Naive thymus-derived CD4-positive, alpha-beta T cell (primary cell): ENCODE measurements at places on chromosomes 16 and 17. TPM values are rescaled to one million over a fixed set of nuclear protein-coding genes. Genes with fewer than 3 reads are reported as not detected.
A peak's percentile ranks its signal among the peaks of the same experiment; 100 is the strongest.

GRCh38 chr16:81758376-81758775, 20.7 kb upstream of the PLCG2 start:
- DNase-seq, result no peak

DNA sequence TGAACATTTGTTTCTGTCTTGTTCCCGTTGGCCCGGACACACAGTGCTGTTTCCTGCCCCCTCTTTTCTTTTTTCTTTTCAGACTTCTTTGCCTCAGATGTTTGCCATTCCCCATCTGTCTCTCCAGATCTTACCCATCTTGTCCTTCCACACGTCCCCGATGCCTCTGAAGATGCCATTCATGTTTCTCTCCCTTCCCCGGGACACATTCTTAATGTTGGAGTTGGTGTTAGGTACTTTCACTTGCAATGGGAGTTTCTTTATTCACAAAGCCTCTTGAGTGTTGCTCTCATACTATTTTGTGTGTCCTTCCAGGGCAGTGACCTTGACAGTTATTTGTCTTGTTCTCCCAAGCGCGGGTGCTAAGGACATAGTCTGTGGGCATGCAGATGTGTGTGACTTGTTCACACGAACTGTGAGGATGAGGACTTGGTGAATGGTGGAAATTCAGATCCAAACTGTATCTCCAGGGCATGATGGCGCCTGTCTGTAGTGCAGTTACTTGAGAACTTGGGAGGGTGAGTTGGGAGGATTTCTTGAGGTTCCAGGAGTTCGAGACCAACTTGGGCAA, 8.3 kb downstream of the SEC14L1 start:
- DNase-seq, result no peak

- no peak for DNase-seq
Observed at GRCh38 chr16:61295311-61295710, 740.9 kb downstream of the CDH8 start.

- no peak for DNase-seq
Observed at GRCh38 chr17:21124086-21124485, 2.7 kb upstream of the DHRS7B start.

The STAC2 gene
- polyA plus RNA-seq, result not detected

DNA sequence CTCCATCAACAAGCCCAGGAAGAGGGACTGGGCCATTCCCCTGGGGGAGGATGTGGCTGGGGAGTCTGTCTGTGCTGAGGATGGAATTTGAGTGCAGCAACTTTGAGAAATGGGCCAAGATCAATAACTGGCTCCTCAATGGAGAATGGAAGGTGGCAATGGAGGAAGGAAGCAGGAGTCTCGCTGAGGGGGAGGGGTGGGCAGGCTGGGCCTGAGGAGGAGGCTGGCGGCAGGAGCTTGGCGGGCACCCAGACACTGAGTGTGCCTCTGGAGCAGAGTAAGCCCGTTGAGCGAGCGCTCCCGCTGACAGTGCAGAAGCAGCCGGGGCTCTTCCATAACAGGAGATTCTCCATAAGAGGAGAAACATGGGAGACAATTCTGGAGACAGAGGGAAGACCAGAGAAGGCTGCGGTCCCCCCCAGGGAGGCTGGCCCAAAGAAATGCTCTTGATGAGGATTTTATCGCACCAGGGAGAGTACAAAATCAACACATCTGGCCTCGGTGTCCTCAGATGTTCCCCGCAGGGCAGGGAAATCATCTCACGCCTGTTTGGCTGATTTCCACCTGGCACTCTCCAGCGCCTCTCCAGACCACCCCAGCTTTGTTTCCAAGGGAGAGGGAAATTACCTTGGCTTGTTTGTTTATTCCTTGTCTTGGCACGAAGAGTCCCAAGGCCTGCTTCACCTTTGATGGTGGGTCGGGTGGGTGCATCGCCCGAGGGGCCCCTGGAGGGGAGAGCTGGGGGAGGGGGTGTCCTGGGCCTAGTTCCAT, 2.8 kb upstream of the MMP15 start:
- no peak for DNase-seq

- no peak for DNase-seq
Observed at GRCh38 chr17:82366749-82367148, 4.8 kb upstream of the UTS2R start.

DNA sequence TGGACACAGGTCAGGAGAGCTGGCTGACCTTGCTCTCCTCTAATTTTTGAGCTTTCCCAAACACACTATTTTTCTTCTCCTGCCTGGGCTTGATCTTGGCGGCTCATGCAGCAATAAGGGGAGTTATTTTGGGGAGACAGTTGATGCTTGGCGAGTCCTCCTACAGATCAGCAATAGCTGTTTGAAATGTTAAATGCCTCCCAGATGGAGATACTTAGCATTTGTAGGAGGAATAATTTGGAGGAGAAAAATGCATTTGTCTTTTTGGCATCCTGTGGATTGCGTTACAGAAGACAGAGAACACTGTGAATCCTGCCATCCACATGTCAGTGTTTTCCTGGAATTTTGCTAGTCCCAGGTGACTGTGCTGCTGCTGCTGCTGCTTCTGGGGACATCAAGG, 328.0 kb upstream of the XYLT1 start:
- no peak for DNase-seq

- DNase-seq, result no peak
Observed at GRCh38 chr16:52819808-52820207, 232.9 kb downstream of the CHD9NB start.

- DNase-seq, result no peak
Observed at GRCh38 chr16:13414154-13414553, 505.8 kb upstream of the ERCC4 start.

The KRT17 gene
- polyA plus RNA-seq, result not detected

The CPHXL2 gene
- polyA plus RNA-seq, result not detected

DNA sequence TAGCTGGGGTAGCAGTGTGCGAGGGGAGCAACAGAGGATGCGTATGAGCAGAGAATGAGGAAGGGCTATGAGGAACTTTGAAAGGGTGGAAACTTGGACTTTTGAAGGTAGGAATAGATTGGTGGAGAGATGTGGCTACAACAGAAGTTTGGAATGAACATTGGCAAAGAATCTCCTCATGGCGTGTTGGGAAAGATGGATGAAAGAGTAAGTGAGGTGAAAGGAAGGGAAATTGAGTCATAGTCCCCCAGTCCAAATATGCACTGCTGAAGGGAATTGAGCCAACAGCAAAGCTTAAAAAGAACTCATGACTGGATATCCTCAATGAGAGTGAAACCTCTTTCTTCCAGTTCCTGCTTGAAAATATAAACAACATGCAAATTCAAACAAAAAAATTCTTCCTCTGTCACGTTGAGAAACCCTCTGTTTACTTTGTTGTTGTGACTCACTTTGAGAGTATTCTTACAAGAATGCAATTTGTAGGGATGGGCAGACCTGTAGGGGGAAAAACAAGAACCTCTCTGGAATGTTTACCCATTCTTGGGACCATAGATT, 313.2 kb upstream of the KCNJ16 start:
- DNase-seq, result no peak

The CORO6 gene
- 0.15 TPM for polyA plus RNA-seq

DNA sequence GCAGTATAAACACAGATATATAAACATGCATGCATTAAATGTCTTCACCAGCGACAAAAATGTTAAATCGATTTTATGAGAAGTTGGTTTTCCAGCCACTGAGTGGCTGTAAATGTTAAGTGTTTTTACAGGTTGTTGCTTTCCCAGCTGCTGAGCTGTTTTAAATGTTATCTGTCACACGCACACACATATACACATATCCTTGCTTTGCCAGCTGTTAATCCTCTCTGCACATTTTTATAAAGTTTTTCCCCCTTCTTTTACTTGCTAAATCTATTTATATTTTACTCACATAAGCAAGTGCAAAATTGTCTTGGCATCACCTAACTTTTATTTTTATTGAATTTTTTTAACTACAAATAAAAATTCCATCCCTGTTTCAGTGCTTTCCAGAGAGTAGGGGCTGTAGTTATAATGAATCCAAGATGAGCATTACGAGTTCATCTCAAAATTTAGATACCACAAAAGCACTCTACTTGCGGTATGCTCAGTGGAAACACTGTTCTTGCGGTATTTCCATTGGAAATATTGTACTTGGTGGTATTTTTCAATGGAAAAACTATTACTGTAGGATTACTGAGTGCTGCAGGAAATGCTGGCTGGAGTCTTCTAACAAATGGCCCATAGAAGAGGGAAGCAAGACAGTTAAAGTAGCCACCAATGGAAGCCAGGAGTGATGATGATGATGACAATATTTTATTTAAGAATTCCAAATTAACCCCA, 124.9 kb upstream of the KCNJ16 start:
- DNase-seq, result no peak

The KRT39 gene
- not detected for polyA plus RNA-seq

- DNase-seq, result no peak
Observed at GRCh38 chr16:85655216-85656129, 33.3 kb downstream of the GINS2 start.

DNA sequence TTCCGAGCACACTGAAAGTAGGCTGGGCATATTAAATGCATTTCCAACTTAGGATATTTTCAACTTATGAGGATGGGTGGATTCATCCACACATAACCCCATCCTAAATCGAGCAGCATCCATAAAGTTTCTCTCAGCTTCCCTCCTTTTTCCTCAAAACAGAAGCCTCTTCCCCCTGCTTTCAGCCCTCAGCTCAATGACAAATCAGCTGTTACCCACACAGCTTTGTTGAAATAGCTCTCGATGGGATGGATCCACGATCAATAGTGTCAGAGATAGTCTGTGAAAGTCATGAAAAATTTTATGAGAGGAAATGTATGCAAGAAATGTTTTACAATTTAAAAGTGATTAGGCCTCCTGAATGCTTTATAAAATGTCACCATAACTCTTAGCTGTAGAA, 2.5 kb downstream of the DHX33 start:
- DNase-seq, result no peak

- no peak for DNase-seq
Observed at GRCh38 chr17:80773243-80773991, 218.2 kb upstream of the CHMP6 start.

GRCh38 chr16:89958068-89958467, 9.5 kb downstream of the DEF8 start:
- DNase-seq, result no peak

The RABEP2 gene
- 4.4 TPM for polyA plus RNA-seq

GRCh38 chr16:54437401-54437800, 150.8 kb upstream of the IRX3 start:
- no peak for DNase-seq

DNA sequence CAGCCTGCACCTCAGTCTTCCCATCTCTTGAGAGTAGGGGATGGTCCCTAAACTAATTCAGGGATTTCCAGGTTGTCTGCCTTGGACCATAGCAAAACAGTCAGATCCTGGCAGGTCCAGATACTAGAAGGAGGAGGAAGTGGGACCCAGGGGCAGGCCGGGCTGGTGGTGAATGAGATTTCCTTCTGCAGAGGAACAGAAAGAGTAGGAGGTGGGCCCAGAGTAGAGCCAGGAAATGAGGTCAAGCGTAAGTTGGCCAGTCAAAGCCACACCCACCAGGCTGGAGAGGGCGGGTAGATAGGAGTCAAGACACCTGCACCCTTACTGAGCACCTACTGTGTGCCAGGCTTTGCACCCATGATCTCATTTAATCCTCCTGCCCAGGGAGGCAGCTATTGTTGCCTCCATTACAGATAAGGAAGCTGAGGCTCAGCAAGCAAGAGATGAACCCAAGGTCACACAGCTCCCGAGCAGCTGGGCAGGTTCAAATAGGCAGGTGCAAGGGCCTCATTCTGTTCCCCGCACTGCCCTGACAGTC, 2.6 kb downstream of the CDH5 start:
- DNase-seq, result no peak

The QPRT gene
- 0.54 TPM for polyA plus RNA-seq

- DNase-seq, result no peak
Observed at GRCh38 chr17:14760719-14761411, 460.0 kb downstream of the HS3ST3B1 start.

GRCh38 chr17:48544349-48545021, 424 bp downstream of the HOXB2 start:
- DNase-seq, result peak; percentile 30

The LPCAT2 gene
- polyA plus RNA-seq, result 0.22 TPM

The CDH3 gene
- polyA plus RNA-seq, result not detected

DNA sequence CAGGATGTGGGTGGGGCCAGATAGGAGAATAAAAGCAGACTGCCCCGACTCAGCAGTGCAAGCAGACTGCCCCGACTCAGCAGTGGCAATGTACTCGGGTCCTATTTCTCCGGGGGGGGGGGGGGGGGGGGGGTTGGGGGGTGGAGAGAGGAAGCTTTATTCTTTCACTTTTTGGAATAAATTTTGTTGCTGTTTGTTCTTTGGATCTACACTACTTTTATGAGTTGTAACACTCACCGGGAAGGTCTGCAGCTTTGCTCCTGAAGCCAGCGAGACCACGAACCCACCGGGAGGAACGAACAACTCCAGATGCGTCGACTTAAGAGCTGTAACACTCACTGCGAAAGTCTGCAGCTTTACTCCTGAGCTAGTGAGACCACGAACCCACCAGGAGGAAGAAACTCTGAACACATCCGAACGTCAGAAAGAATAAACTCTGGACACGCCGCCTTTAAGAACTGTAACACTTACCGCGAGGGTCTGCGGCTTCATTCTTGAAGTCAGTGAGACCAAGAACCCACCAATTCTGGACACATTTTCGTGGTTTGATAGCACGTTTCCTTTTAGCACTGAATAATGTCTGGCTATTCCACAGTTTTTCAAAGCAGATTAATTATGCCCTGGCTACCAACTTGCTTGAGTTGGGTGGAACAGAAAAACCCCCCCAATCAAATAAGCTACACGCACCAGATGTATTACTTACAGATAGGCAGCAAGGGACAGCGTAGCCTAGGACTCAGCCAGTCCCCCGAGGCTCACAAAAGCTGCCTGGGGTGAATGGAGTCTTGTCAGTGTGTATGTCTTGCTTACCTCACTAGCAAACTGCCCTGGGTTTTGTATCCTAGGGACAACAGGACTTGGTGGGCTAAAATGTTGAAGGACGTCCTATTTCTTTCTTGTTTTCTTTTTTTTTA, 11.9 kb downstream of the FZD2 start:
- no peak for DNase-seq

- DNase-seq, result no peak
Observed at GRCh38 chr16:85172455-85173145, 60.3 kb upstream of the CIBAR2 start.

GRCh38 chr16:30747799-30748633, at the start of gene PHKG2:
Gene PHKG2, plus strand, starts transcription at chr16:30748425. Its CDS starts 396 bp downstream, at chr16:30748821.
- peak; percentile 92 for DNase-seq

The DPH1 gene
- polyA plus RNA-seq, result 51.3 TPM

The SLC4A1 gene
- not detected for polyA plus RNA-seq

The TM4SF5 gene
- polyA plus RNA-seq, result not detected

DNA sequence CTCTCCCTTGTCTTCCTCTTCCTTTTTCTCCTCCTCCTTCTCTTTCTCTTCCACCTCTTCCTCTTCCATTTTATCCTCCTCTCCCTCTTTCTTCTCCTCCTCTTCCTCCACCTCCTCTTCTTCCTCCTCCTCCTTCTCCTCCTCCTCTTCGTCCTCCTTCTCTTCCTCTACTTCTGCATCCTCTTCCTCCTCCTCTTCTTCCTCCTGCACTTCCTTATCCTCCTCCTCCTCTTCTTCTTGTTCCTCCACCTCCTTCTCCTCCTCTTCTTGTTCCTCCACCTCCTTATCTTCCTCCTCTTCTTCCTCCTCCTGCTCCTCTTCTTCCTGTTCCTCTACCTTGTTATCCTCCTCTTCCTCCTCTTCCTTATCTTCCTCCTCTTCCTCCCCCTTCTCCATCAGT, 28.8 kb upstream of the GPR139 start:
- DNase-seq, result no peak
